T follicular helper cell (primary cell): ENCODE measurements at places on chromosomes 5 and 9.

DNA sequence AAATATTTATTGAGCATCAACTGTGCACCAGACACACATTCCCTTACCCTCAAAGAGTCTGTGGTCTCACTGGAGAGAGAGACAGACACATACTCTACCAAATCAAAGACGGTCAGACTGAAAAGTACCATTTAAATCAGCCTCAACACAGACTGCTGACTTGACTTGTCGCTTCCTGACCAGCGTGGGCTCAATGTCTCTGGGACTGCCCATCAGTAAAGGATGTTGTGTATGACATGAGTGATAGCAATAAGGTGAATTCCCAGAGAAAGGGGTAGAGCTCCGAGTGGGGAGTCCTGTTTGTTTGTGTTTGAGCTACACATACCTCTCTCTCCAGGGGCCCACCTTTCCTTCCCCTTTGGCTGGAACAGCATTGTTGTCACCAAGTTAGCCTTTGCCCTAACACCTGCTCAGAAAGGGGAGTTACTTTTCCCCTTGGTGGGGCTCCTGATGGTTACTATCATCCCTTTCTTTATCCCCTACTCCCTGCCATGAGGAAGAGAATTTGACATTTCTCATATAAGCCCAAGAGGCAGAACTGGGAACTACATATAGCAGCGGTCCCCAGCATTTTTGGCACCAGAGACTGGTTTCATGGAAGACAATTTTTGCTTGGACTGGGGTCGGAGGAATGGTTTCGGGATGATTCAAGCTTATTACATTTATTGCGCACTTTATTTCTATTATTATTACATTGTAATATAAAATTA is 33.9 kb downstream of the NR4A3 start:
- DNase-seq = no peak

GRCh38 chr9:76798527-76798926 is 34.3 kb downstream of the PCA3 start:
- DNase-seq = no peak

DNA sequence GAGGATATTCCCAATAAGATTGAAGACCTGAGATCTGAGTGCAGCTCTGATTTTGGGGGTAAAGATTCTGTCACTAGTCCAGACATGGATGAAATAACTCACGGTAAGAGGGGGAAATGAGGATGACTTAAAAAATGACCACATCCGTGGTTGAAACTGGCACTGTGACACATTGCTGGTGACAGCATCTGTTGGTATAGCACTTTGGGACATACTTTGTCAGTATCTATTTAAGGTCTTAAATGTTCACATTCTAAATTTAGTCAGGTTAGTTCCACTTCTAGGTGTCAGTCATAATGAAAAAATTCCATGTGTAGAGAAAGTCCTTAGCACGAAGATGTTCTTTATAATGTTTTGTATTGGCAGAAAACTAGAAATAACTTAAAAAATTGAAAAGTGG is 70.9 kb downstream of the GAPVD1 start:
- DNase-seq = no peak

GRCh38 chr9:29039258-29039657 is 1466.0 kb upstream of the C9orf72 start:
- no peak for DNase-seq

- no peak for DNase-seq
Measured at GRCh38 chr5:109630093-109630492, 59.6 kb upstream of the MAN2A1 start.

- DNase-seq = no peak
Measured at GRCh38 chr9:123359106-123359505, 3.1 kb downstream of the CRB2 start.

DNA sequence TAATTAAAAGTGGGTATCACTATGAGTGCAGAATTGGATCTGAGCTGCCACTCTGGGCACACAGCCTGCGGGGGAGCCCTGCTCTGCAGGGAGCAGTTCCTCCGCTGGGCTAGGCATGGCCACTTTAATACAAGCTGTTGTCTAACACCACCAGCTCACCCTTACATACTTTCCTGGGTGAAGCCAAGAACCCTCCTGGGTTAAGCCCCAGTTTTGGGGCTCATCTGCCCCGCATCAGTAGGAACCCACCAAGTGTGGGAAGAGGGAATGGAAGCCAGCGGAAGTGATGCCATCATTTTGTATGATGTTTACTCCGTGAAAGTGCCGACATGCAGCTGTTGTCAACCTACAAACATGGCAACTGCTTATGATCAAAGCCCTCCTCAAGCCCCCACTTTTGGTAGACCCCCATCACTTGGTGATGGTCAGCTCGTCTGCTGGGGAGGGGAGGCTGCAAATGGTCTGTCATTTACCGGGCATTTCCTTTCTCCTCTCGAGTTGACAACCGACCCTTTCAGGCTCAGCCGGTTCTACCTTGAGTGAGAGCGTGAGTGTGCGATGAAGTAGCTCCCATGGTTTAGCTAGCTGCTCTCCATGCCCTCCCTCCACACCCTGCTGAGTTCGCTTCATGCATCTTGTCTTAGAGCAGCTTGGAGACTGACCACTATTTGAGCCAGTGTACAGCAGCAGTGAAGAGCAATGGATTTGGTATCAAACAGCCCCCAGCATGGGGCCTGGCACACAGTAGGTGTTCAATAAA is 95.3 kb upstream of the IER5L start:
- no peak for DNase-seq

DNA sequence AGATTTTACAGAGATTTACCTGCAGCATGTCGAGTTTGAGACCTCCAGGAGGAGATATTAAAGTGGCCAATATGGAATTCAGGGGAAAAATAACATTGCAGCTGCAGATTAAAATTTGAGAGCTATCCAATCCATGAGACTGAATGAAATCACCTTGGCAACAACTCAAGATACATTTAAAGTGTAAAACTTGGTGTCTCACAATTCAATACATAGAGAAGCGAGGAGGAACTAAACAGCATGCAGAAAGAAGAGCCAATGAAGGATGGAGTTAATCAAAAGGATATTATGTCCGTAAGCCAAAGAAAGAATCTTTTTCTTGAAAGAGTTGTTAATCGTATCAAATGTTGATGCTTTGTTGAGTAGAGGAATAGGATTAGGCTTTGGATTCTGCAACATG is 455.1 kb downstream of the CDH18 start:
- DNase-seq = no peak

DNA sequence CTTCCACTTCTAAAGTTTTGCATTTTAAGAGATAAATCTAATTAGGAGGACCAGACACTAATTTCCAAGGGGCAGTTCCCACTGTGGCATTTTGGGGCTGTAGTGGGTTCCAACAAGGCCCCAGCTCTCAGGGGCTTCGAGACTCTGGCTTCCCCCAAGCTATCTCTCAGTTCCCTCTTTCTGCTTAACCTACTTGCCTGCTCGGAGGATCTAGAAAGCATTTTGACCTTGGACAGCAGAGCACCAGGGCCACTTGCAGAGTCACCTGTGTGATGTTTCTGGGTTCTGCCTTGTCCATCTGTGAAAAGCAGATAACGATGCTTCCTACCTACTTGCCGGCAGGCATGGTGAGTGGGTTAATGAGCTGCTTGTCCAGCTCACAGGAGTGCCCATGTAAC is 175.4 kb downstream of the MED10 start:
- no peak for DNase-seq

DNA sequence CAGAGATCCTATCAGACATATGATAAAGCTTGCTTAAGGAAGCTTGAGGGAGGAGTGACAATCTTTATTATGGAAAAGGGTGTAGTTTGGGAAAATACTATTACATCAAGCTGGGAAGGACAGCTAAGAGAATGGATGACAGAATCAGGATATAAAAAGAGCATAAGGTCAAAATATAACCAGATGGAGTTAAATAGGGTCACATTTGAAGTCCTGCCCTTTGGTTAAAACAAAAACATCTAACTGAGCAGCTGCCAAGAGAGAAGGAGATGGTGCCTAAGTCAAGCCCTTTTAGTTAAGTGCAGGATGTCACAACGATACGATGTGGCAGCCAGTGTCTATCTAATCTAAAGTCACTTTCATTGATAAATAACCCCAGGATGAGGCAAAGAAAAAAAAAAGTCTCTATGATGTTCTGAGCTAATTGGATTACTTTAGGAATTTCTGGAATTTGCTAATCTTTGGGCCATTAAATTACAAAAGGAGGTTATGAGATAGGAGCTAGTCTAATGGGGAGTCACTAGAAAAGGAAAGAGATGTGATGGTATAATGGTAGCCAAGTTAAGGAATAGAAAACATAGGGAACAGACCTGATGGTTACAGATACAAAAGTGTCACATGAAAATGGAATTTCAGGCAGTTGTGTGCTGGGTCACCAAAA is 365.2 kb downstream of the PDE4D start:
- DNase-seq = no peak

DNA sequence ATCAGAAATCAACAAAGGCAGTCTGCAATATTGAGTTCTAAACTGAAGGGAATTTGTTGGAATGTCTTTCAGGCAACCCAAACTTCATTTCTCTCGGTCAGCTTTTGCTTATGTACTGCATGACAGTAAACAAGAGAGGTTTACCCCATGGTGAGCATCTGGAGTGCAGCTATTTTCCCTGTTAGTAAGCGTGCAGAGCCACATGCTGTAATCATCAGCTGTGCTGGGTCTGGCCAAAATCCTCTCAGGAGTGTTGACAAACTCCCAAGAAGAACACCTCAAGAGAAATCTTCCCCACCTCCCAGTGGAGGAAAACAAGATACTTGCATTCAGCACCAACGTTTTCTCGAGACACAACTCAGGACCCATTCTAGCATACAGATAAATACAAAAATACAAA is 83.6 kb upstream of the ADAMTSL1 start:
- DNase-seq = no peak
